ENCODE measurements at places on chromosomes 13 and 19.
A peak's percentile ranks its signal among the peaks of the same experiment; 100 is the strongest.

DNA sequence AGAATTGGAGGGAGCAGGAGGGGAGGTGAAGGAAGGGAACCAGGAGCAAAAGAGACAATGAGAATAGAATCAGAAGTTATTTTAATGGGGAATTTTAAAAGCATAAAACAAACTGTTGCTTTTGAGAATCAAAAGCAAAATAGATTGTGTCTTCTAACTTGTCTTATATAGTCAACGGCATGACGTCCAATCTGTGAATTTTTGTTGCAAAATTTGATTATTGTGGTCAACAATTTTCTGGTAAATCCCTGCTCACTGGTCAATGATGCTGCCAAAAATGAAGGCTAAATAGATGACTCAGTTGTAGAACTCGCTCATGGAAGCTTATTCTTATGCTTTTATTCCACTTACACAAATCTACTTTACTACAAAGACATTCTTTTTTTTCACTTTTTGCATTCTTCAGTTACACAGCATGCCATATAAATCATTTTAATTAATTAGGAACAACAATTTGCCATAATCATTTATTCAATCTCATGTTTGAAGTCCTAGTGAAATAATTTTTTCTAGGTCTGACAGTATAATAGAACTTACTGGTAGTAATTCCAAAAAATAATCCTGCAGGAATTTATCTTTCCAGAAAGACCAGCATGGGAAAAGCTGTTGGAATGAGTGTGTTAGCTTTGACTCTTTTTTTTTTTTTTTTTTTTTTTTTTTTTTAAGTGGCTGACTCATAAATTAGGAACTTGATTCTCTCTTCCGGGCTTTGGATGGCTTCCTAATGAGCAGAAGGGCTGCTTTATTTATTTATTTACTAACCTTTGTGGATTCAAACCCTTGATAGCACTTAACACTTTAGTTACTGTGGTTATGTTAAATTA lies 256.9 kb downstream of the SPRY2 start:
- DNase-seq = peak; percentile 46

DNA sequence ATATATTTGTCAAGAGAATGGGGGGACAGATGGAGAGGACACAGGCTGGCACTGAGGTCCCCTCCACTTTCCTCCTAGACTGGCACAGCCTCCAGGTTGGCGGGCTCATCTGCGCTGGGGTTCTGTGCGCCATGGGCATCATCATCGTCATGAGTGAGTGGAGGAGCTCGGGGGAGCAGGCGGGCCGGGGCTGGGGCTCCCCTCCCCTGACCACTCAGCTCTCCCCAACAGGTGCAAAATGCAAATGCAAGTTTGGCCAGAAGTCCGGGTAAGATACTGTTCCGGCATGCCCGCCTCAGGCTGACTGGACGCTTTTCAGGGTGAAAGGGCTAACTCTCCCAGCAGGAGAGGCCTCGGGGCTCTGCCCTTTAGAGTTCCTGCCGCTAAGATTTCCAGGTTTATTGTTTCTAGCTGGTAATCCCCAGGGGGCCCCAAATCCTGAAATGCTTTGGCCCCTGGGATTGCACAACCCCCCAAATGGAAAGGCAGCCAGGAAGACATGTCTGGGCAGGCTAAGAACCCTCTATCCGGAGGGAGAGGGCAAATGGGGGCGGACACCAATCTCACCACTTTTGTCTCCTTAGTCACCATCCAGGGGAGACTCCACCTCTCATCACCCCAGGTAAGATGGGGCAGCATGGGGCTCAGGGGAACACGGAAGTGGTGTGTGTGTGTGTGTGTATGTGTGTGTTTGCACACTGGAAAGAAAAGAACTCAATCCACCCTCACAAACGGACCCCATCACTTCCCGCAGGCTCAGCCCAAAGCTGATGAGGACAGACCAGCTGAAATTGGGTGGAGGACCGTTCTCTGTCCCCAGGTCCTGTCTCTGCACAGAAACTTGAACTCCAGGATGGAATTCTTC lies 7.3 kb downstream of the FXYD3 start:
- DNase-seq = no peak

DNA sequence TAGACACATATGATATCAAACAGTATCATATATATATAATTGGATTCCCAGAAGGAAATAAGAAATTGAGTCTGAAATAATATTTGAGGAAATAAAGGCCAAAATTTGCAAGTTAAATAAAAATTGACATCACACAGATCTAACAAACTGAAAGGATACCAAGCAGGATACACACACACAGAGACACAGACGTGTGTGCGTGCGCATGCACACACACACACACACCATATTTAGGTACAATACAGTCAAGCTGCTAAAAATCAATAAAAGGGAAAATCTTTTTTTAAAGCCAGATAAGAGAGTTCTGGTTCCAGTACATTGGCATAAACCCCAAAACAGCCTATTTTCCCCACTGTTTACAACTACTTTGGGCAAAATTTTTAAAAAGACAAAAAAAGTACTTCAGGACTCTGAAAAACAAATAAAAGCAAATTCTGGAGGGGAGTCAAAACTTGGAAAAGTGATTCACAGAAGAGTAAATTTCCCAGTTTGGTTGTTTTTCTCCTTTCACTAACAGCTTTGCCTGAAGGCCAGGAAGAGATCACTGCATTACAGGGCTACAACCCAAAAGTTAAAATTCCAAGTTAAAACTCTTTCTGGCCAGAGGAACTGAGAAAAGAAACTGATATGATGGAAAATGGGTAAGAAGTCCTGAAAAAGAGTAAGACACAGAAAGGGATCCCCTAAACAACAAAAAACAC lies 16.2 kb downstream of the MYCBP2 start:
- DNase-seq = no peak

GRCh38 chr13:76799696-76800095 lies 86.5 kb downstream of the KCTD12 start:
- no peak for DNase-seq

DNA sequence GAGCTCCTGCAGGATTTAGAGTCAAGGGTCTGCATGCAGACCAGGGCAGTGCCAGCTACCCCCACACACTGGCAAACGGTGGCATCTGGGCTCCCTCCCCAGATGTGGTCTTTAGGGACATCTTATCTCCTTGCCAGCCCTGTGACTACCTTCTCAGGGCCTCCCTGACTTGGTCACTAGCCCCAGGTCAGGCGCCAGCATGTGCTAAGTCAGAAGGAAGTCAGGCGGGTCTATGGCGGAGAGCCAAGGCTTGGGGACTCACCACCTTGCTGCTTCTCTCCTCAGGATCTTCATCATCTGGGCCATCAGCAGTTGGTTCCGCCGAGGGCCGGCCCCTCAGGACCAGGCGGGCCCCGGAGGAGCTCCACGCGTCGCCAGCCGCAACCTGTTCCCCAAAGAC lies 17.6 kb downstream of the CLPTM1 start:
- no peak for DNase-seq

DNA sequence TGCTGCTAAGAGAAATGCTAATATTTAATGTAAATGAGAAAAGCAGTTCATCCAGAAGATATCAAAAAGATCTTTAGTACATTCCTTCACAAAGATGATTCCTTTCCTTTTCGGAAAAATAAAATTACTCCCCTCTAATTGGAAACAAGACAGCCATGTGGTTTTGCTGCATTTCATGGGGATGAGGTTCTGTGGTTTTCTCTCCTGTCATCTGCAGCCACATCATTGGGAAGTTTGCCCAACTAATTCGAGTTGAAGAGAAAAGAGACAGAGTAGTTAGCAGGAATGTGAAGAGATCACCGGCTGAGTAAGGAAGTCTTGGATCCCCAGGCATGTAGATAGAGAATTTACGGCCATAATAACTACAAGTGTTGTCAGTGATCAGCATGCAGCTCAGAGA lies 122.1 kb downstream of the CYSLTR2 start:
- DNase-seq = peak; percentile 77

- no peak for DNase-seq
Measured at GRCh38 chr13:112645327-112645914, 44.4 kb upstream of the ATP11A start.

GRCh38 chr19:16405797-16406196 lies 66.0 kb downstream of the EPS15L1 start:
- no peak for DNase-seq

DNA sequence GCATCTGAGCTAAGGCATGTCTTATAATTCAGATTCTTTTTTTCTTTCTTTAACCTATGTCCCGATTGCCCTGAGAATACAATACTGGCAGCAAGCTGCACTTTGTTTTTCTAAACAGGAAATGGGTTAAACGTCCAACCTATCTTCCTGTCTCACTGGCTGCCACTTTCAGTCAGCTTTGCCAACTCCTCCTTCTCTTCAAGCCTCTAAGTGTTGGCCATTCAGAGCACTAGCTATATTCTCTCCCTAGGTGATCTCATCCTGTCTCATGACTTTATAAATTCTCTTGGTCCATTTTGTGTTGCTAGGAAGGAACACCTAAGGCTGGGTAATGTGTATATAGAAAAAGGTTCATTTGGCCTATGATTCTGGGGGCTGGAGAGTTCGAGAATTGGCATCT lies 109.5 kb upstream of the TSC22D1 start:
- no peak for DNase-seq

- no peak for DNase-seq
Measured at GRCh38 chr13:113789167-113789566, 30.1 kb downstream of the TMEM255B start.

- DNase-seq = no peak
Measured at GRCh38 chr13:49567491-49567890, 17.9 kb downstream of the RCBTB1 start.

DNA sequence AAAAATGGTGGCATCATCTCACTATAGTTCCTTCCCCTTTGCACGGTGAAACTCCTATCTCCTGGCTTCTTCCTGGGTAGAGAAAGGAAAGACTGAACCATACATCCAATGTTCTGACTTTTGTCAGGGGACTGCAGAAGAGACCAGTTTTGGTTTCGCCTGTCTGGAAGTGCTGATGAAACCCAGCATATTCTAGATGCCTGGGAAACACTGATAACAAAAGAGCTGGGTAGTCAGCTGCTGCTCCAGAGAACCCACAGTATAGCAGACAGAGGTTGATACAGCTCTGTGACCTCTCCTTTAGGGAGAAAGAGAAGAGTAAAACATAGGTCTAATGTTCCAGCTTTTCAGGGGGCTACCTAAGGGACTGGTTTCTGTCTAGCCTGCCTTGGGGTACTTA lies 695.3 kb downstream of the DIAPH3 start:
- no peak for DNase-seq

- DNase-seq = no peak
Measured at GRCh38 chr19:5890099-5890498, 13.5 kb downstream of the NDUFA11 start.

GRCh38 chr19:14310055-14310454 lies 71.2 kb upstream of the ADGRE5 start:
- no peak for DNase-seq

GRCh38 chr13:50911081-50911631 lies 1.6 kb downstream of the RNASEH2B start:
- no peak for DNase-seq

DNA sequence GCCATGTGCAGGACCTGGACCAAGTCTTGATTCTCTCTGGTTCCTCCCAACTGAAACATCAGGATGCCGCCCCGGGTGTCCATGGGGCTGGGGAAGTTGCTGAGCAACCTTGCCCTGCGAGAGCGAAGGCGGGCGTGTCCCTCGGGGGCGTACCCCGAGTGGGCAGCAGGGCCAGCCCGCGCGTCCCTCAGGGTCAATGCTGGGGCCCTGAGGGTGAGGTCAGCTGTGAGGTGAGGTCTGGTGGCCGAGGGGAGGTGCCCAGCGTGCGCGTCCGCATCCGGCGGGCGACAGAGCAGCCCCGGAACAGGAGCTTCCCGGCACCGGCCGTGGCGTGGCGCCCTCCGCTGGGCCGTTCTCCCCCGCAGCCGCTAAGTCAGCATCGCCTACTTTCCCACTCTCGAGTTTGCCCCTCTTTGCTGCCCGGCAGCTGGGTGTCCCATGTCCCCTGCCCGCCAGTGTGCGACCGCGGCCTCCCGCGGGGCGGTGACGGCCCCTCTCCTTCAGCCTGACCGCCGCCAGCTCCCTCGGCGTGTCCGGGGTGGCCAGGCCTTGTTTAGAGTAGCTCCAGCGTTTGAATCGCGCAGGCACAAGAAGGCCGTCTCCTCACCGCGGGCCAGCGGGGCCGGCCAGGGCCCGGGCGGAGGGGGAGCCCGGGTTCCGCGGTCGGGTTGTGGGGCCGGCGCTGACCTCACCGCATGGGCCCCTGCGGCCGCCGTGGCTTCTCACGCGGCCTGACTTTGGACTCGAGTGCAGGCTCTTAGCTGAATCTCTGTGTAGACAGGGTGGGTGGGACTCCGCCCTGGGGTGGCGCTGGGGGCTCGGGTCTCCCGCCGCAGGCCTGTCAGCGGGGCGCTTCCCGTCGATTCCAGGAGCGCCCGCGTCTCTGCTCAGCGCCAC lies 33.0 kb downstream of the GJA3 start:
- no peak for DNase-seq

GRCh38 chr13:54004026-54004699 lies 975.5 kb downstream of the OLFM4 start:
- no peak for DNase-seq

DNA sequence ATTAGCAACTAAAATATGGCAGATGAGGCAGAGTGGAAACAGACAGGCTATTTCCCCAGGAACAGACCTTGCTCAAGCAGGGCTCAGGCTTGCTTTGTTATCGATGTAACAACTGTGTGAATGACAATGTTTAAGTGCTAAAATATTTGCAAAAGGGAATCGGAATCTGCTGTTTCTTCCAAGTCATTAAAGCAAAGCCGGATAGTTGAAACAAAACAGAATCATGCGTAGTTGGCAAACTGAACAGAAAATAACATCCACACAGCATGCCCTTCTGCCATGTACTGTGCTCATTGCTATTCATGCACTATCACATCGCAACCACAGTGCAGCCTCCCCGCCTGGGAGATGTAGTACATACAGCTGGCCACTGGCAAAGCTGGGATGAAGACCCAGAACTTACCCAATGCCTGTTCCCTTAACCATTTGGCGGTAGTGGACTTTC lies 799.1 kb downstream of the DIAPH3 start:
- no peak for DNase-seq

DNA sequence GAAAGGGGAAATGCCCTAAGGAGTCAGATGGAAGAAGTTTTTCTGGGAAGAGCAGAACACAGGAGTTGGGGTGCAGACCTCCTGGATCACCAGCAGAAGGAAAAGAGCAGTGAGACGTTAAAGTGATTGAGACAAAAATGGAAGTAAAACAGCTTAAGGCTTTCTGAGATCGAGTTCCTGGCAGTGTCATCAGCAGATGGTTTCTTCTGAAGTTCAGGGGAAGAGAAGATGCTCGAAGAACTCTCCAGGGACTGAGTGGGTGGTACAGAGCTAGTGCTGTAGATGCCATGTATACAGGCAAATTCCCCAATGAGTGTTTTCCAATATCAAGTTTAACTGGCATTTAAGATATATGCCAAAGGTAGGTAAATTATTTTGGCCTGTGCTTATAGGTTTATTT lies 272.2 kb upstream of the KLF12 start:
- no peak for DNase-seq

- DNase-seq = no peak
Measured at GRCh38 chr19:1156830-1157615, 17.0 kb downstream of the SBNO2 start.

- peak; percentile 83 for DNase-seq
Measured at GRCh38 chr13:23377983-23378632, 55.4 kb downstream of the SACS start.

- DNase-seq = no peak
Measured at GRCh38 chr13:105878119-105878700, 657.3 kb downstream of the EFNB2 start.

Measured in HS-5 (cell line).